Stimulated activated CD8-positive, alpha-beta memory T cell treated with anti-CD3 and anti-CD28 coated beads, Interleukin-15, amount 100 ng/mL, for 24 hours (primary cell): ENCODE measurements at places on chromosomes 6 and 20.

- no peak for DNase-seq
Measured at GRCh38 chr6:16251706-16252105, 13.3 kb downstream of the GMPR start.

- DNase-seq: no peak
Measured at GRCh38 chr6:45758787-45759471, 256.7 kb downstream of the CLIC5 start.

GRCh38 chr20:17172836-17173516 lies 53.9 kb upstream of the PCSK2 start:
- DNase-seq: no peak

GRCh38 chr6:146028252-146028795 lies 538 bp upstream of the GRM1 start:
- DNase-seq: no peak

- DNase-seq: no peak
Measured at GRCh38 chr20:5096463-5096862, 23.3 kb downstream of the PCNA start.

- no peak for DNase-seq
Measured at GRCh38 chr6:17584241-17584803, 15.8 kb upstream of the FAM8A1 start.

GRCh38 chr6:127459231-127459641 lies at the start of gene KIAA0408:
KIAA0408 (minus strand) TSS chr6:127459389; CDS start chr6:127453981, 5,408 bp downstream.
- DNase-seq: no peak

GRCh38 chr6:25311331-25311840 lies 32.2 kb downstream of the CARMIL1 start:
- DNase-seq: no peak

GRCh38 chr6:145603424-145603833 lies 131.9 kb downstream of the EPM2A start:
- no peak for DNase-seq

DNA sequence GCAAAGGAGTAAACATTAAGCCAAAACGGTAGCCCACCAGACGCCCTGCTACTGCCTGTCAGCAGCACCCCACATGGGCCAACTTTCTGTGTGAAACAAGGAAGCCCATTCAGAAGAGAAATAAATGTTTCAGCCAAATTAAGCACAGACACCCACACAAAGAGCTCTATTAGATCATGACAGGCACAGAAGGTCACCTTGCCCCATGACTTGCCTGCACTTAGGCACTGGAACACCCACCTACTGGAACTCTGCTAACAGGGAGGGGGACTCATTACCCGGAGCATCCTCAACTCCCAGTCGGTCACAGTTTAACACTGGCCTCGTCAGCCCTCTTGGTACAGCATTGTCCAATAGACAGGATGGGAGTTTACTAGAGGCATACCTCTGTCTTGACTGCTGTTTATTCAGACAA lies 31.8 kb downstream of the GFOD1 start:
- DNase-seq: no peak

GRCh38 chr6:98487612-98488011 lies 346.8 kb upstream of the POU3F2 start:
- no peak for DNase-seq

GRCh38 chr6:35063701-35064280 lies 77.3 kb downstream of the TCP11 start:
- DNase-seq: no peak

DNA sequence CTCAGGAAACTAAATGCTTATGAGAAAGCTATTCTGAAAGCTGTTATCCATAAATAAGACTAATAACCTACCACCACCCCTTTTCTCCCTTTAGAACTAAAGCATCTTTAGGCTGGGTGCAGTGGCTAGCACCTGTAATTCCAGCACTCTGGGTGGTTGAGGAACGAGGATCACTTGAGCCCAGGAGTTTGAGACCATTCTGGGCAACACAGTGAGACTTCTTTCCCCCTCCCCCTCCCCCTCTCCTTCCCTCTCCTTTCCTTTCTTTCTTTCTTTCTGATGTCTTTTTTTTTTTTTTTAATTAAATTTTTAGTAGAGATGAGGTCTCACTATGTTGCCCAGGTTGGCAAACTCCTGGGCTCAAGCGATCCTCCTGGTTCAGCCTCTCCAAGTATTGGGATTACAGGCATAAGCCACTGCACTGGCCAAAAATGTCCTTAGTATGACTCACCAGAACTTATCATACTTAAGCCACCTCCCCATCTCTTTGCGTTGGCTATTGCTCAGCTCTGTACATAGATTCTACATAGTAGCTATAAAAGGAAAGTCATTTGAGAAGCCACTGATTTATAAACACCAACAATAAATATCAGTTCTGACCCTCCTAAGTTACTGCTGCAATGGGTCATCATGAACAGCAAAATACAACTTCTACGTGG lies 54.8 kb upstream of the SPDEF start:
- DNase-seq: no peak

DNA sequence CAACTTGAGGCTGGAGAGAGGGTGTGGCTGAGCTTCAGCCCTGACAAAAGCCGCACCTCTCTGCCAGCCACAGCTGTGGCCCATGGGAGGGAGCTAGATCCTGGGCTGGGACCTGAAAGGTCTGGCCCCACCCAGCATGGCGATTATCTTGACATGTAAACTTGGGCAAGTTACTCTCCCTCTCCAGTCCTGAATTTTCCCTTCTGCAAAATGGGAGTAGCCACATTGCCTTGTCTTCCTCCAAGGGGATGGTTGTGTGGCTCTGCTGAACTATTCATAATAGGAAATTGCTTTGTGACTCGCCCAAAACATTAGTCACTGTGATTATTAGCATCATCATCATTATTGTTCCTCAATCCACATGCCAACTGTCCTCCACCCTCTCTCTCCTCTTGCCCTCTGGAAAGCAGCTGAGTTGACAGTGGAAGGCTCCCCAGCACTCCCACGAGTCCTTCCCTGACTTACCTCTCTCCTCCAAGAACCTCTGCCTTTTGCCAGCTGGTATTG lies 23.0 kb upstream of the RBPJL start:
- DNase-seq: no peak

GRCh38 chr6:169812257-169812644 lies 60.8 kb downstream of the ERMARD start:
- no peak for DNase-seq

DNA sequence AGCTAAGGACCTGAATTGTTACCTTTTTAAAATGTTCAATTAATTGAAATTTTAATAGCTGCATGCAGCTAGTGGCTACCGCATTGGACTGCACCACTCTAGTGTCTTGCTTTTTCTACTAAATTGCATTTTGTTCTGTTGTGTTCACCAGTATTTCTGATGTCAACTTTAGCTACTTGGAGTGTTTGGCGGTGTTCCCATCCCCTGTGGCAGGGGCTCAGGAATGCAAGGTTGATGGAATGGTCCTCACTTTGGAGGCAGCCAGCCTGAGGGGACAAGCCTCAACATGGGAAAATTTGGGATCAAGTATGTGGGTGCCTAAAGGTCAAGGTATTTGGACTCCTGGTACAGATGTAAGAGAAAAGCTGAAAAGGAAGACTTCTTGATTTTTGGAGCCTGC lies 230.1 kb upstream of the PRND start:
- DNase-seq: no peak

DNA sequence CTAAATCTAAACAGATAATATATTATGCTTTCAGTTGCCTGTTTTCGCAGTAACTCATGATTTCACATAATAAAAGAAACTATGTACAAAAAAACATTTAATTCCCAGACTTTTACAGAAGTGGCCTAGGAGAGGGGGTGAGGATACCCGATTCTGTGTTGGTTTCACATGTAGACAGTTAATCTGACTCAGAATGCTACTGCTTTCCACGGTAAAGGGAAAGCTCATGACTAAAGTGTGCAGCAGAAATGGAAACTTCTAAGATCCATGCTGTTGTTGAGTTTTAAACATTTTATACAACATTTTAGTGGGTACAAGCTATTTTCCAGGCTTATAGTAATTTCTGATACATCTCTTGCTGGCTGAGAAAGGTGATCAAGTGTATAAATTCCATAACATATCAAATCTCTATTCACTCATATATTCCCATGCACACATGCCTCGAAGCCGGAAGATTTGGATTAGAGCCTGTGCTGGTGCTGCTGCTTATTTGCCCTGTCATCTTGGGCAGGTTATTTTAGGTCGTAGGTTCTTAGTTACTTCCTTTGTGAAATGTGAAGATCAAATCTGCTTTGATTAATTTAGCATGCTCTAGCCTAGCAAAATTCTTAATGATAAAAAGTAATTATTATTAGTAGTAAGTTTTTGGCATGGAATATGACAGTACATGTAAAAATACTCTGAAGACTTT lies 896.7 kb upstream of the MAP3K7 start:
- no peak for DNase-seq

DNA sequence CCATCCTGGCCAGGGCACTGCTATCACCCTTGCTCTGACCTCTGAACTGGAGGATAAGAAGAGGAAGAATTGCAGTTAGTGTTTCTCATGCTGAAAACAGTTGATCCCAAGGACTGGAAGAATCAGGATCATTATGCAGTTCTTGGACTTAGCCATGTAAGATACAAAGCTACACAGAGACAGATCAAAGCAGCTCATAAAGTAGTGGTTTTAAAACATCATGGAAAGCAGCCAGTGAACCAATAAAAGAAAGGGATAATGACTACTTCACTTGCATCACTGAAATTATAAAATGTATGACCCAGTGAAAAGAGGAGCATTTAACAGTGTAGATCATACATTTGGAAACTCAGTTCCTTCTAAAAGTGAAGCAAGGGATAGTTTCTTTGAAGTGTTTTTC lies 47.7 kb downstream of the DNAH8 start:
- no peak for DNase-seq

DNA sequence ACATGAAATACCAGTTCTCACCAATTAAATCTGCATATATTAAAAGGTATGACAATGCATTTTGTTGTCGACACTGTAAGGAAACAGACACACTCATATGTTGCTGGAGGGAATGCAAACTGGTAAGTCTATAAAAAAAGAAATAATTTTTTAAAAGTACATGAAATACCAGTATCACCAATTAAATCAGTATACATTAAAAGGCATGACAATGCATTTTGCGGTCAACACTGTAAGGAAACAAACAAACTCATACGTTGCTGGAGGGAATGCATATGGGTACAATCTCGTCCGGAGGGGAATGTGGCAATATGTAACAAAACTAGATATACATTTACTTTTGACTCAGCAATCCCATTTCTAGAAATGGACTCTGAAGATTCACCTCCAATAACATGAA lies 6.5 kb downstream of the ZNF322 start:
- DNase-seq: no peak

DNA sequence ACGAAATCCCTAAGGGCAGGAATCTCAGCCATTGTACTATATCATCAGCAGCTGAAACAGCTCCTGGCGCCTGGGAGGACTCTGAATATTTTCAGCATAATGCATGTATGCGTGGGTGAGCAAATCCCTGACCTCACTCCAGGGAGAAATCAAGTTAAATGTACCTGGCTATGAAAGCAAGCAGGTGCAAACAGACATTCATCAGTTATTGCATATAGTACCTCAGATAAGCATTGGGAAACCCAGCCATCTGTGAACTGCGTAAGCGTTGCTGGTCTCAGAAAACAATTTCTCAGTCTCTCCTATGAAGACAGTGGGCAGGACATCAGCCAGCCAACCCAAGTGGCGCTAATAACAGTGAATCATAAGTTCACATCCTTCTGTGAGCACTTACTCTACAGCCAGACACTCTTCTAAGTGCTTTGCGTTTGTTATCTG lies 622.6 kb downstream of the EPM2A start:
- no peak for DNase-seq

GRCh38 chr6:128807577-128807976 lies 75.4 kb upstream of the LAMA2 start:
- DNase-seq: no peak

GRCh38 chr6:40802481-40802880 lies 215.3 kb upstream of the LRFN2 start:
- no peak for DNase-seq

DNA sequence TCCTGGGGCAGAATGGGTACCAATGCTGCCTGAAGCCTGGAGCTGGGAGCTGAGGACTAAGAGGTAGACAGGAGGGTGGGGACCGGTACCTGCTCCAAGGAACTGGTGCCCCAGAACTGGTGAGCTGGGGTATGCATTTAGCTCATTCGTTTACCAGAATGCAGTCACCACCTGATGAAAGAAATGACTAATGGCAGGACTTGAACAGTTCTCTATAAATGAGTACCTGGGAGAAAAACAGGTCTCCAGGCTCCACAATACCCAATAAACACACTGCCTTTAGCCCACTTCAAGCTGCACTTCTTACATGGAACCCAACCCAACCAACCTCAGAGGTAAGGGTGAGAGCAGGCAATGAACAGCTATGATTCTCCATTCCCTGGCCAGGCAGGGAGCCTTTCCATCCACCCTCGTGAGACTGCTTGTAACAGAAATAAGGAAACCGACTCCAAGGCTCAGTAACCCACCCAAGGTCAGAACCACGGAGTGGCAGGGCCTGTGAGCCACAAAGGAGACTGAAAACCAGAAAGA lies 15.4 kb downstream of the FKBP1A start:
- no peak for DNase-seq

DNA sequence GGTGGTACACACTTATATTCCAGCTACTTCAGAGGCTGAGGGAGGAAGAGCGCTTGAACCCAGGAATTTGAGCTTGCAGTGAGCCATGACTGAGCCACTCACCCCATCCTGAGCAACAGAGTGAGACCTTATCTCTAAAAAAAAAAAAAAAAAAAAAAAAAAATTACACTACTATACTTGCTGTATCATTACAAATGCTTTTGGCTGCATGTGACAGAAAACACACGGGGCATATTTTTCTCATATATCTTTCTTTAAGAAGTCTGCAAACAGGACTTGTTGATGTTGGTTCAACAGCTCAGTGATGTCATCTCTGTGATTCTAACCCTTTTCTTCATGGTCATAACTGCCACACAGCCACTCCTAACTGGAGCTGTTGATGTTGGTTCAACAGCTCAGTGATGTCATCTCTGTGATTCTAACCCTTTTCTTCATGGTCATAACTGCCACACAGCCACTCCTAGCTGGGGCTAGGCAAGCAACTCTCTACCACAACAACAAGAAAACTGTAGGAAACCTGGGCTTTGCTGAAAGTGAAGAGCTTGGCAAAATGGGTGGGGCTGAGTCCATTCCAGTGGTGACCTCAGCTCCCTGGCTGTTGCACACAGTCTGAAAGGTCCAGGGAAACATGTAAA lies 19.8 kb downstream of the MTFR2 start:
- DNase-seq: no peak

- no peak for DNase-seq
Measured at GRCh38 chr6:139686308-139686707, 311.9 kb upstream of the CITED2 start.

GRCh38 chr6:159481897-159482296 lies 211.1 kb downstream of the SOD2 start:
- no peak for DNase-seq

- no peak for DNase-seq
Measured at GRCh38 chr6:38799529-38800184, 84.5 kb downstream of the DNAH8 start.

- no peak for DNase-seq
Measured at GRCh38 chr6:170368544-170368943, 62.0 kb downstream of the FAM120B start.

- DNase-seq: no peak
Measured at GRCh38 chr20:47957135-47957534, 171.9 kb upstream of the SULF2 start.

GRCh38 chr6:145045582-145045981 lies 689.7 kb downstream of the EPM2A start:
- no peak for DNase-seq
